ENCODE measurements at places on chromosomes 5 and 9.

- DNase-seq, result no peak
Observed at GRCh38 chr5:7586480-7586879, 190.5 kb downstream of the ADCY2 start.

DNA sequence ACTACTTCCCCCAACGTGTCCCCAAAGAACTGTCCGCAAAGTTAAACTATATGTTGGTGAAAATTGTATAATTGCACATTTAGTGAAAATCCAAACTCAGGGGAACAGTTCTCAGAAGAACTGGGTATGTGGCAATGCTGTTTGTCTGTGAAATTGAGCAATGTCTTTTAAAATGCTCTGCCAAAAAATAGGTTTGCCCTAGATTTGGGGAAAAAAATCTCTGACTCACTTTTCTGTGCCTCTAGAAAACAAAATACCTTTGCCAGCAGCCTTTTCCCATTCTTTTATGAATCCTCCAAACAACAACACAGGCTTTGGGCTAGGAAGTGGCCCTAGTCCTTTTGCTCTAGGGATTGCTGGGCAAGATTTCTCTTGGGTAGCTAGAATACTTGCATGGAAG, 37.4 kb upstream of the ZNF608 start:
- no peak for DNase-seq

GRCh38 chr9:20351715-20352114, 270.6 kb downstream of the MLLT3 start:
- peak; percentile 29 for DNase-seq

DNA sequence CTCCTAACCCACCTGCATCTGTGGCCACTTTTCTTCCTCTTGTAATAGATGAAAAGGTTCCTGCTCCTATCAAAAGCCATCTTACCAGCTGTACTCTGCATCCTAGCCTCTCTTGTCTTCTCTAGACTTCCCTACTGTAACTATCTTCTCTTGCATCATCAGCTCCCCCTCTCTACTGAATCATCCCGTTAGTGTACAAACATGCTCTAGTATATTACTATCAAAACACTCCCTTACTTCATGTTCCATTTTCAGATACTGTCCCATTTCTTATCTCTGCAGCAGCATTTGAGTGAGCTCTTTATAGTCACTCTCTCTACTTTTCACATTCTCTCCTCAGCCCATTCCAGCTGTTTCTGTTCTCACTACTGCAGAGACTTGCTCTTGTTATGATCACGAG, 2.8 kb downstream of the SRA1 start:
- DNase-seq, result no peak

GRCh38 chr5:33088176-33088575, 352.6 kb upstream of the TARS1 start:
- DNase-seq, result no peak

DNA sequence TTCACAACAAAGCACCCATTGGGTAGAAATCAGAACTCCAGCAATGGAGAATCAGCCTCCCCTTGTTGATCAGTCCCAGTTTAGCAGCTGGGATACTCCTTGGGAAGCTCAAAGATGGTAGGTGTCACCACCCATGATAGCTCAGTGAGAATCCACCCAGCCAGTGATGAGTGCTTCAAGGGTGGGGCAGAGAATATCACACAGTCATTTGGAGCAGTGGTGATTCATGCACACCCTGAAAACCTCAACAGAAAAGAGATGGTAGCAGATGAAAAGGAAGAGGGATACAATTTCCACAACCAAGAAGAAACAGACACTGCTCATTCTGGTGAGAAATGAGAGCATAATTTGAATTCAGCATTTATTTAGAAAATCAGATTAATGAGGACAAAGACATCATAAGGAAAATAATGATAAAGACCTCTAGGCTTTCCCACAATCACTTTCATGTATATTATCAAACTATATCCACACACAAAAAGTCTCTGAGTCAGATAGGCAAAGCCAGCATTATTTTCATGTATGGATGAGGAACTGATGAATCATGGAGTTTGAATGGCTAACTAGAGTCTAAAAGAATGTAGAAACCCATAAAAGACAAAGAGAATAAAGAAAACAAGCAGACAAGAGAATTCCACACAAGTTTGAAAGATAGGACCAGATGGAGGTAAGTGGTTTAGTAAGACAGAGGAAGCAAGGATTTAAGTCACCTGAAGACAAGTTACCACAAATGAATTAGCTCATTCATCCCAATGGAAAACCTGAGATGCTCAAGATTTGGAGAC, 82.9 kb downstream of the FEM1C start:
- no peak for DNase-seq

DNA sequence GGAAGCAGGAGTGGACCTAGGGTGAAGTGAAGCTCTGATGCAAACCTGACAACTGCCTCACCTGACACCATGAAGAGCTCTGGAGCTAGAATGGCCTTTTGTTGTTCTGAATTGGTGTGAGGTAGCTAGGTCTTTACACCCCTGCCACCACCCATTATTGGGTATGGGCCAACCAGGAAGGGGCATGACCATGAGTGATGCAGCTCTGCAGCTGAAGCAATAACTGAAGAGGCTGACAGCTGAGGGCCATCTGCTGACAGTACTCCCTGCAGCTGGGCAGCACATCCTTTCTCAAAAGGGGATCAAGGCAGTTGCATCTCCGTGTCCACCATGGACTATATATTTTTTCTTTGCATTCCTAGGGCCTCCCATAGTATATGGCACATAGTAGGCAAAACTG, 87.0 kb upstream of the TLE1 start:
- DNase-seq, result no peak

DNA sequence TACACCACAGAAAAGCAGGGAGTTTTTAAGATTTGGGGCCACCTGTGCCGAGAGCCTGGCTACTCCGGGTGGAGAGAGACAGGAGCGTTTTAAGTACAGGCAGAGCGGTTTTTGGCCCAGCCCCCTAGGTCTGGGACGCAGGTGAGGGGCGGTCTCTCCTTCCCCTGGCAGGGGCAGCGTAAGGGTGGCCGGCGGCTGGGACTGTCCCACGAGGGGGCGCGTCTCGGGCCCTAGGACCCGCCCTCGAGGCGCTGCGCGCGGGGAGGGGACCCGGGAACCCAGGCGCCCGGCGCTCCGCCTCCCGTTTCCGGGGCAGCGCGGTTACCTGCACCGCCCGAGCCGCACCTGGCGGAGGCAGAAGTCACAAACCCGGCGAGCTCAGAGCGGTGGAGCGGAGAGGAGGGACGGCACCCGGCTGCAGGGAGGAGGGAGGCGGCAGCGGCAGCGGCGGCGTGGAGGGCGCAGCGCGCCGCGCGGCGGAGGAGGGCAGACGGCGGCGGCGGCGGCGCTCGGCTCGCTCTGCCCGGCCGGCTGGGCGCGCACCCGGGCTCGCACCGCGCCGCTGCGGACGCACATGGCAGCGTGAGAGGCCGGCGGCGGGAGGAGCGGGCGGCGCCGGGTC, at the start of gene WWC1:
WWC1 (plus strand) TSS at position 304 of the 622 bp plus-strand sequence. CDS start 508 bp downstream, outside the sequence.
- no peak for DNase-seq

DNA sequence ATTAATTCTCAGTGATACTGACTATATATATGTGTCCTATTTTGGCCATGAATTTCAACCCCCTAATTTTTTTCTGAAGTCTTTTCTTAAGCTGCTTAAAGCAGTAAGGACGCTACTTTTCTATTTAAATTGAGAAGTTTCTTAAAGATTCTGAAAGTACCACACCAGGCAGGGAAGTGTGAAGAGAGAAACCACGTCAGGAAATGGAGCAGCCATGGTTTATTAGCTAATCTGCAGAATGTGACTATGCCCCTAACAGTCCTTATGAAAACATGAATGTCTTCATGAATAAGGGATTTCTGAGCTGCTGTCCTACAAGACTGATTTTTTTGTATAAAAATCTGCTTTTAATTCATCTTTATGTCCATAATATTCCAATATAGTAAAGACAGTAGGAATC, 1724.3 kb upstream of the C9orf72 start:
- DNase-seq, result no peak

DNA sequence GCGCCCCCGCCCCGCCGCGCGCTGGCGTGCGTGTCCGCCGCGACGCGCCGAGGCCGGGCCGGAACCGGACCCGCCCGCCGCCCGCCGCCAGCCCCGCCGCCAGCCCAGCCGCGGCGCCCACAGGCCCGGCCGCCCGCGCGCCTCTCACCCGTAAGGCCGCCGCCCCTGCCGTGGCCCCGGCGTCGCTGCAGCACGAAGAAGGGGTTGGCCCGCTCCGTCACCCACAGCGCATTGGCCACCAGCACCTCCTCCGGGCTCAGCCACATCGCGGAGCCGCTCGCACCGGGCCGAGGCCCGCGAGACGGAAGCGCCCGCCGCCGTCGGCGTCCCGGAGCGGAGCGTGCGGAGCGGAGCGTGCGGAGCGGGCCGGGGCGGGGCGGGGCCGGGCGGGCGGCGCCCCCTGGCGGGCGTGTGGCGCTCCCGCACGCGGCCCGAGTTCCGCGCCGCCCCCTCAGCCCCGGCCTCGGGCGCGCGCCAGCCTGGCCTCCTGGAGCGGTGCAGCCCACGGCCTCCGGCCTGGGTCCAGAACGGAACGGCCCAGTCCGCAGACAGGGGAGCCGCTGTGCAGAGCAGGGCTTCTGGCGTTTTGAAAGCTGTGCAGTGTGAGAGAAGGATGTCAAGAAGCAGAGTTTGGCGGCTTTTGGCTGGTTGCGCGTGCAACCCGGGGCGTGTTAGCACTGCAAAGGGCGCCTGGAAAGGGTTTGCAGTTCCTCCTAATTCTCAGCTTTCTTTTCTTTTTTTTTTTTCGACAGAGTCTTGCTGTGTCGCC, at the start of gene TBC1D9B:
TBC1D9B (minus strand) TSS at position 342 of the 769 bp plus-strand sequence; CDS start at position 266, 76 bp downstream.
- no peak for DNase-seq

- no peak for DNase-seq
Observed at GRCh38 chr9:126401581-126401980, 75.0 kb downstream of the MVB12B start.

GRCh38 chr9:94741866-94742265, 15.4 kb downstream of the AOPEP start:
- DNase-seq, result no peak

GRCh38 chr9:73067074-73067473, 84.6 kb upstream of the ANXA1 start:
- no peak for DNase-seq

DNA sequence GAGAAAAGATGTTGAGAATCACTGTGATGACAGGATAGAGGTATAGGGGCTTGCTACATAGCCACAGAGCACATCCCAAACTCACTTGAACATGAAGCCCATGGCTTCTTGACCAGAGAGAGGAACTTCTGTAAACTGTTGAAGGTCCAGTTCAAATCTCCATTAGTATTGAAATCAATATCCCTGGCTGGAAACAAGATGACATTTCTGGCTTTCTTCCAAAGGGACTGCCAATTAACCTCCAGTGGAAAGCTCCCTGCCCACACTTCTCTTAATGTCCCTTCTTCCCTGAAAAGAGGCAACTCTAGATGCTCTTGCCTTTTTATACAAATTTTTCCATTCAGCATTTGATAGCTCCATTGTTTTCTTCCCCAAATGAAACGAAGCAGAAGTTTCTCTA, 612.1 kb downstream of the EBF1 start:
- no peak for DNase-seq

GRCh38 chr5:156405988-156406387, 79.0 kb downstream of the SGCD start:
- no peak for DNase-seq

DNA sequence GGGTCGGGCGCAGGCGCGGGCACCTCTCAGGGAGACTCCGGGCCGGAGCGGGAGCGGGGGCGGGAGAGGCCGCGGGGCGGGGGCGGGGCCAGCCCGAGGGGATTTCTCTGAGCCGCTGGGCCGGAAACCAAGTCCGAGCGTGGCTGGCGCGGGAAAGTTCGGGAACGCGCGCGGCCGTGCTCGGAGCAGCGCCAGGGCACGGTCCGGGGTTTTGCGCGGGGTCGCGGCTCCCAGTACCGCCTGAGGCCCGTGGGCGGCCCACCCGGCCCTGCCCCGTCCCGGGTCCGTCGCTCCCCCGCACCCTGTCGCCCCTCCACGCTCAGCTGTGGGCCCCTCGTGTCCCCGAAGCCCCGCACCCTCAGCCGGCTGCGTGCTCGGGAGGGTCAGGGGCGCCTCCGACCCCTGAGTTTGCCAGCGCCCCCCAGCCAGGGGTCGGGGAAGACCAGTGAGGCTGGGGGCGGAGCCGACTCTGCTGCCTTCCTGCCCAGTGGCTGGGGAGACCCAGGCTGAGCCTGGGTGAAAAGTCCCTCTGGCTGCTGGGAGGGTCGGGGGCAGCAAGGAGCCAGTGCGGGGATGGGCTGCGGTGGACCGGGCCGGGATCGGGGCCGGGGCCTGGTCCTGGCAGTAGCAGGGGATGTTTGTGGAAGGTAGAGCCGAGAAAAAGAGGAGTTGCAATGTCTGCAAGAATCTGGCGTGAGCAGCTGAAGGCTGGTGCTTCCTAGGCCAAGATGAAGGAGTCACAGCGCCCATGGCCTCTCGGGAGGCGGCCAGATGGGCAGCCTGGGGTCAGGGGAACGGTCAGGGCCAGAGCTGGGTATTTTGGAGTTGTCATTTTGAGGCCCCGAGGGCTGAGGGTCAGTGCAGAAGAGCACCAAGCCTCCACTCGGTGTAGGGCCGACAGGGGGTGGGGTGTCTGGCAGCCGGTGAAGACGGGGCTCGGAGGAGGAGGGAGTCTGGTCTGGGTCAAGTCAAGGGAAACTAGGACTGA, 588 bp downstream of the TRAF2 start:
- no peak for DNase-seq

GRCh38 chr9:131593091-131593820, 47.9 kb downstream of the PRRT1B start:
- no peak for DNase-seq

- DNase-seq, result no peak
Observed at GRCh38 chr5:36792560-36793180, 83.9 kb upstream of the NIPBL start.

DNA sequence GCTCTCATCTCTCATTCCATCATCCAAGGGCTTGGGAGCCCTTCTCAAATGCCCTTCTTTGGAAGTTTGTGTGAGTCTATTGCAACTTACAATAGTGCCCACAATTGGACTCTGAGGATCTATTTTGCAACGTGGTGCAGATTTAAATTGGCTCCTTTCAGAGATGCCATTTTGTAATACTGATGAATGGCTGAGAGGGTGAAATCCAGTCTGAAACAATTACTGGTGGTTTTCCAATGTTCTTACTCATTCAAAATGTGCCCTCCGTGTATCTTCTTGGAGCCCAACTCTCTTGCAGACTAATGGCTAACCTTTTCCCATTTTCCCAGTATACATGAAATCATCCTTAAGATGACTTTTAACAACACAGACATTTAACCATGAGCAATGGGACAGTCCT, 6.1 kb downstream of the ZNF462 start:
- DNase-seq, result no peak

GRCh38 chr9:4297786-4298254, 2.0 kb downstream of the GLIS3 start:
- DNase-seq, result no peak

Measured in kidney epithelial cell (primary cell).